ENCODE measurements at places on chromosomes 4 and X. TPM values are rescaled to one million over a fixed set of nuclear protein-coding genes. Genes with fewer than 3 reads are reported as not detected.

ERAS gene
- total RNA-seq: not detected

TCP11X2 gene
- not detected for total RNA-seq

DCX gene
- 0.19 TPM for total RNA-seq

PAGE2 gene
- total RNA-seq: 0.24 TPM

GRCh38 chrX:154021131-154021611 lies 1.5 kb upstream of the IRAK1 start:
- H3K4me3 ChIP-seq: no peak overlapping the region
- peaks cover 23% of the 10 kb centered on the region for H3K4me1 ChIP-seq
- no peak overlapping the region for H3K27ac ChIP-seq
- H3K36me3 ChIP-seq: peaks cover 19% of the 10 kb centered on the region
- DNase-seq: no peak
- H3K27me3 ChIP-seq: peaks cover 12% of the 10 kb centered on the region

DNA sequence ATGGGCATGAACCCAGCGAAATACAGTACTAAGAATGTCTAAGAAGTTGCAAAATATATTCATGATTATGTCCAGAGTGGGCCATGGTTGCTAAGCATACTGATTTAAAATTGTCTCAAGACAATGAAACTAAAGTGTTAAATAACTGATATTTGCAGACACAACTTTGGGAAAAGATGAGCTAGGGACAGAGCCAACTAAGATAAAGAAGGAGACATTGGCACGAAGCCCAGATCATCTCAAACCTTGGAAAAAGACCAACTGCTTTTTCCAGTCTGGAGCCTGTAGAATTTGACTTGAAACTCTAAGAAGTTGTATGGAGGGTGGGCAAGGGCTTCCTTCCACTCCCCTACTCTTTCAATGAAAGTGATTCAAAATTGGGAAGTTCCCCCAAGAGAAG lies 108.5 kb upstream of the GLRA2 start:
- no peak overlapping the region for H3K27ac ChIP-seq
- no peaks in the 10 kb centered on the region for H3K36me3 ChIP-seq
- DNase-seq: no peak
- H3K27me3 ChIP-seq: no peaks in the 10 kb centered on the region

- H3K27me3 ChIP-seq: no peaks in the 10 kb centered on the region
- H3K4me1 ChIP-seq: no peaks in the 10 kb centered on the region
- H3K36me3 ChIP-seq: no peaks in the 10 kb centered on the region
- no peak for DNase-seq
- H3K27ac ChIP-seq: no peak overlapping the region
- H3K4me3 ChIP-seq: no peak overlapping the region
Measured at GRCh38 chrX:71814123-71814912, 51.2 kb downstream of the CXorf49B start.

PROM1 gene
- total RNA-seq: 1.1 TPM

- no peaks in the 10 kb centered on the region for H3K4me1 ChIP-seq
- no peak for DNase-seq
- no peak overlapping the region for H3K27ac ChIP-seq
- H3K4me3 ChIP-seq: no peak overlapping the region
- no peaks in the 10 kb centered on the region for H3K36me3 ChIP-seq
Measured at GRCh38 chr4:185870366-185870765, 58.4 kb upstream of the SORBS2 start.

DCAF4L1 gene
- 0.09 TPM for total RNA-seq

GASK1B gene
- total RNA-seq: 5.7 TPM

TREX2 gene
- 0.38 TPM for total RNA-seq

GLRA2 gene
- total RNA-seq: not detected
